ENCODE measurements at places on chromosomes 1 and 21.

- DNase-seq = no peak
Measured at GRCh38 chr1:174479281-174479680, 31.5 kb downstream of the GPR52 start.

DNA sequence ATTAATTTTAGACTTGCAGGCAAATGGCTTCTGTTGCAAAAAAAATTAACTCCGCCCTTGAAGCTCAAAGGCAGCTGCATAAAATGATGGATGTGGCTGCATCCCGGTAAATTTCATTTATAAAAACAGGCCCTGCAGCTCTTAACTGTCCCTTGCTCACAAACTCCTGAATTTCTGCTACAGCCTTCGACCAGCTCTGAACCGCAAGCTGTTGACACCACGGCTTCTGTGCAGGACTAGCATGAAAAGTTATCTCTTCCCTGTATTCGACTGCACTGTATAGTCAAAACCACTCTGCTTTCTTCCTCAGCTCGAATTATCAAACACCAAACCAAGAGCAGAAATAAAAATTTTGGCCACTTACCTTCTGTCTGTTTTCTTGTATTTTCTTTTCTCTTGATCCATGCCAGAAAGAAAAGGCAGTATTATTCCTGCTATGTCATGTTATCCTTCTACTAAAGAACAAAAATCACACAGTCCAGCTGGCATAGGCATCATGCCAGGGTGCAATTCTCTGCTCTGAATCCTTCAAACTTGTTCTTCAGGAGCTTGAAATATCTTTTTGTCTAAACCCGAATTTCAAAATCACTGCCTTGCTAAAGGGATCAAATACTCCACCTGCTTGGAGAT is 195.5 kb upstream of the NCAM2 start:
- no peak for DNase-seq

DNA sequence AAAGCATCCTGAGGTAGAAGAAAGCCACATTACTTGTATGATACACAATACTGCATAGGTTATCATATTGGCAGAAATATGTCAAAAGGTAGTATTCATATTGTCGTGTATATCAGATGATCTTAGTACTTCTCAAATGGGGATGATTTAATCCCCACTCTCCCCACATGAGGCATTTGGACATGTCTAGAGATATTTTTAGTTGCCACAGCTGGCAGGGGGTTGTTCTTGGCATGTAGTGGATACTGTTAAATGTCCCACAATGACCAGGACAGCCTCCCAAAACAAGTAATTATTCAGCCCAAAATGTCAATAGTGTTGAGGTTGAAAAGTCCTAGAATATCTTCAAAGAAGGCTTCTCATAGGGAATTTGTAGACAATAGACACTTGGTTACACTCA is 162.8 kb downstream of the NEGR1 start:
- no peak for DNase-seq

DNA sequence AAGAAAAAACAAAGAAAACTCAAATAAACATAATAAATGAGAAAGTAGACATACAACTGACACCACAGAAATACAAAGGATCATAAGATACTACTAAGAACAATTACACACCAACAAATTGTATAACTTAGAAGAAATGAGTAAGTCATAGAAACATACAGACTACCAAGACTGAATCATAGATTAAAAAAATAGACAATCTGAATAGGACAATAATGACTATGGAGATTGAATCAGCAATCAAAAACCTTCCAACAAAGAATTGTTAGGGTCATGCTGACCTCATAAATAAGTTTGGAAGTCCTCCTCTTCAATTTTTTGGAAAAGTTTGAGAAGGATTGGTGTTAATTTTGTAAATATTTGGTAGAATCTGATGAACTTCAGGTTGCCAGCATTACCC is 159.0 kb downstream of the PTBP2 start:
- no peak for DNase-seq

GRCh38 chr1:40848530-40849189 is 13.5 kb downstream of the CITED4 start:
- peak; percentile 66 for DNase-seq

DNA sequence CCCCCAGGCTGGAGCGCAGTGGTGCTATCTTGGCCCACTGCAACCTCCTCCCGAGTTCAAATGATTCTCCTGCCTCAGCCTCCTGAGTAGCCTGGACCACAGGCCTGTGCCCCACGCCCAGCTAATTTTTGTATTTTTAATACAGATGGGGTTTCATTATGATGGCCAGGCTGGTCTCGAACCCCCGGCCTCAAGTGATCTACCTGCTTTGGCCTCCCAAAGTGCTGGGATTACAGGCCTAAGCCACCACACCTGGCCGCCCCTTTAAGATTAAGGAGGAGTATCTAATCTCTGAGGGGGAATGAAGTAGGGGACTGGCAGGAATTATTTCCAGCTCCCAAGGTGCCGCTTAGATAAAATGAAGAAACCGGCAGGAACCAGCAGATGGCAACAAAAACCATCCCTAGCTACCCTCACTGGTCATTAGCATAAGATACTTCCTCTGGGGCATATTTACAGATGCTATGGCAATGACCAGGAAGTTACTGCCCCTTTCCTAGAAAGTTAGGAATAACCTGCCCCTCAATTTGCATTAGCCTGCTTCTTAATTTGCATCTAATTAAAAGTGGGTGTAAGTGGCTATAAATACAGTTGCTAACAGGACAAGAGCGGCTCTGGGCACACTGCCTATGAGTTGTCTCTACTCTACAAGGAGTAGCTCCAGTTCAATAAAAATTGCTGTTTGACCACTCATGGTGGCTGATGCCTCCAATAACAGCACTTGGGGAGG is 7.1 kb upstream of the NSUN4 start:
- DNase-seq = no peak

GRCh38 chr1:68317543-68317942 is 85.2 kb upstream of the WLS start:
- DNase-seq = no peak

GRCh38 chr1:40372658-40373322 is 737 bp upstream of the SMAP2 start:
- no peak for DNase-seq
